Natural killer cell (primary cell): ENCODE measurements at places on chromosomes 6 and 20. TPM values are rescaled to one million over a fixed set of nuclear protein-coding genes. Genes with fewer than 3 reads are reported as not detected.

The CD93 gene
- 17.2 TPM for total RNA-seq

The HIVEP1 gene
- 28.4 TPM for total RNA-seq

The WFDC10B gene
- not detected for total RNA-seq

The LAMA2 gene
- total RNA-seq = 2.1 TPM

The TAB2 gene
- total RNA-seq = 68.9 TPM

The RIPOR2 gene
- total RNA-seq = 299 TPM

The SYCP2 gene
- 5.9 TPM for total RNA-seq

The SLC13A3 gene
- total RNA-seq = 0.63 TPM

The C20orf202 gene
- total RNA-seq = 0.60 TPM

The TMEM244 gene
- total RNA-seq = not detected

The C4B gene
- total RNA-seq = 4.6 TPM

The KHDRBS2 gene
- not detected for total RNA-seq

The NKX2-2 gene
- not detected for total RNA-seq

The COL10A1 gene
- not detected for total RNA-seq

The MUC22 gene
- not detected for total RNA-seq

The PLCB4 gene
- not detected for total RNA-seq

The GRM1 gene
- not detected for total RNA-seq

The PTCRA gene
- not detected for total RNA-seq

The TMEM200A gene
- 0.52 TPM for total RNA-seq

The TNFRSF21 gene
- not detected for total RNA-seq

The IBTK gene
- total RNA-seq = 18.3 TPM
